ENCODE measurements at places on chromosomes 1 and 21.

DNA sequence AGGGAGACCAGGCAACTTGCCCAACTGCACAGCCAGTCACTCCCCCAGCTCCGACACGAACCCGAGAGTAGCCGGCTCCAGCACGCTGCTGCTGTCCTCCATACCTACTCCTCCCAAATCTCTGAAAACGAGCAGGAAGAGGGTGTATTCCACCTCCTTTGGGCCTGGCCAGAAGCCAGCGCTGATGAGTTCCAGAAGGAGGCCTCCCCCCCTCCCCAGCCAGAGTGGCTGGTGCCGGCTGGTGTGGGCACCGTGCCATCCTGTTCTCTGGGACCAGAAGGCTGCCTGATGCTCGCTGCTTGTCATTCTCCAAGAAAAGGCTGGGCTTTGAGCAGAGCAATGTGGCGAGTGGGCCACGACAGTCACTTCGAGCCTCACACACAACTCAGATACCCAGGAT, 22.2 kb downstream of the KCNN3 start:
- DNase-seq: no peak

- DNase-seq: no peak
These were observed 35.7 kb downstream of the NCF2 start for GRCh38 chr1:183554577-183554976.

DNA sequence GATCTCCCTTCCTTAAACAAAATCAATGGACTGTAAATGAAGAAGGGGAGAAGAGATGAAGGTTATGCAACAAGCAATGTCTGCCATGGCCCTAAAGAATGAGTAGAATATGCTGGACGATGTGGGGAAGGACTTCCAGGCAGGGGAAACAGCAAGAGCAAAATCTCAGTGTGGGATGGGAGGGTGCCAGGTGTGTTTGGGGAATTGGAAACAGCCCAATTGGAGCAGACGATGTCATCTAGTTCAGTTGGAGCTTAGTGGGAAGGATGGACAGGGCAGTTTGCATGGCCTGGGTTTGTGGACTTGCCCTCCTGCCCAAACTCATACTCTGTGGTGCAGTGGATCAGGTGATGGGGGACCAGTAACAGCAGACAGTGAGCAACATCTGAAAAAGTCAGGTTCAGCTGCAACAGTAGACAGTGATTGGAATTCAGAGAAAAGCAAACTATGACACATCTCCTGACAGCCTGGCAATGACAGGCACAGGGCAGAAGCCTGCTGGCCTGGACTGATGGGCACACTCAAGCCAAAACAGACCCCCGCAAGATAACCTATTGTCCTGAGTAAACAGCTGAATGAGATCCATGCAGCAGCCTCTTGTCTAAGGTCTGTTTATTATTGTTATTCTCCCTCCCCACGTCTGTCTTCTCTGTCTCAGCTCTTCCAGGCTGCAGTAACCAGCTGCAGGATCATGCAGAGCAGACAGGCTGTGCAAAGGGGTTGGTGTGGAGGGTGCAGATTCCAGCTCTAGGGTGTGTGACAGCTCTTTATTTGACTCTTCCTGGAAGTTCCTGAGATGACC, 50.5 kb upstream of the PRELP start:
- DNase-seq: no peak

DNA sequence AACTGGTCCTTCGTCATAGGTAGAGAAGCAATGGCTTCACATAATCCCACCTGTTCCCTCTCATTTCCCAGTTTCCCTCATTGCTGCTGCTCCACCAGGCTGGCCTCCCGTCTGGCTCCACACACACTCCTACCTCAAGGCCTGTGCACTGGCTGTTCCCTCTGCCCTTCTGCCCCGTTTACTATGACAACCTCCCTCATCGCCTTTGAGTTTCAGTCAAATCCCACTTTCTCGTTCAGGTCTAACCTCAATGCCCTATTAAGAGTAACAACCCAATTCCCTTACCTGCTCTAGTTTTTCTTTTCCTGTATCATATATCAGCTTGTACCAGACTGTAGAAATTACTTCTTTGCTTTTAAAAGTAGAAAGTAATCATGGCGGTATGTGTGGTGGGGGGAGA, 589.7 kb downstream of the SMYD3 start:
- DNase-seq: no peak

GRCh38 chr1:200628223-200628881, 7.8 kb upstream of the KIF14 start:
- peak; percentile 56 for DNase-seq

DNA sequence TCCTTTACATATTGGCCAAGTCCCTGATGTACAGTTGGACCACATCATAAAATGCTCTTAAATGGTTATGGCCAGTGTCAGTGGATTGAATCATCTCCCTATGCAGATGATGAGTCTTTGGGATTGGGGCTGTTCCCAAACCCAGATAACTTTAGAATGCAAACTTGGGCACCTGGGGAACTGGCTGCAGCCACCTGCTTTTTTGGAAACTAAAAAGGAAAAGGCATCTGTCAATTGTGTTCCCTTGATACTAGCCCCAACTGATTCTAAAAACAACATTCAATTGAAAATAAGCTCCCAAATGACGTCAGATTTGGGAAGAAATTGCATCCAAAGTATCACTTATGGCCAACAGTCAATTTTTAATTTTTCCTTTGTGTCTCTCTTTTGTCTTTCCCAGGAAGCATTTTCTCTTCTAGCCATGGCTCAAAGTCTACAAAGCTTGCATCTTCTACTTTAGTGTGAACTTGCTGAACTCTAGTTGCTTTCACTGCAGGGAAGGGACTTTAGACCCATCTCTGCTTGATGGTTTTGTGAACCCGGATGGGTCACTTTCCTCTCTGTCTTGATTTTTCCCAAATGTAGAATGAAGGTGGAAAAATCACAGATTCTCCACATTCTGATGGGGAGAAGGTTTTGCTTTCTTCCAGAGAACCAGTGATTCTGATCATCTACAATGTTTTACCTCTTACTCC, 402.3 kb upstream of the USP24 start:
- no peak for DNase-seq

DNA sequence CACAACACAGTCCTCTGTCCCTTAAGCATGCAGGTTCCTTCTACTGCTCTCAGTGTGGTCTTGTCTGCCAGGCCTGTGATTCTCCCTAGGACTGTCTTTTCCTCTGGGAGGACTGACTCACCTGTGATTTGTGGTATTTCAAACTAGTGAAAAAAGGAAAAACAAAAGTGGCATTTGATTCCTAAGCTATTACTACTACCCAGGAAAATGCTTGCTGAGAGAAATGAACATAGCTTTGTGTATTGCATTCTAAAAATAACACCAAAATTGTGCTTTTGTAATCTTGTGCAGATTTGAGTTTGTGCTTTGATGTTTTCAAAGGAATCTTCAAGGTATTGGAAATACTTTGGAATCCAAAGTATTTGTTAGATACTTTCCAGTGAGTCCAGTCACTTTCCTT, 57.0 kb downstream of the GPR161 start:
- no peak for DNase-seq

- no peak for DNase-seq
These were observed 42.6 kb upstream of the KLF17 start for GRCh38 chr1:44076066-44076465.

- peak; percentile 92 for DNase-seq
These were observed 2.6 kb downstream of the PRDM2 start for GRCh38 chr1:13702425-13703127.

- no peak for DNase-seq
These were observed 183.0 kb downstream of the BARHL2 start for GRCh38 chr1:90534116-90534515.

DNA sequence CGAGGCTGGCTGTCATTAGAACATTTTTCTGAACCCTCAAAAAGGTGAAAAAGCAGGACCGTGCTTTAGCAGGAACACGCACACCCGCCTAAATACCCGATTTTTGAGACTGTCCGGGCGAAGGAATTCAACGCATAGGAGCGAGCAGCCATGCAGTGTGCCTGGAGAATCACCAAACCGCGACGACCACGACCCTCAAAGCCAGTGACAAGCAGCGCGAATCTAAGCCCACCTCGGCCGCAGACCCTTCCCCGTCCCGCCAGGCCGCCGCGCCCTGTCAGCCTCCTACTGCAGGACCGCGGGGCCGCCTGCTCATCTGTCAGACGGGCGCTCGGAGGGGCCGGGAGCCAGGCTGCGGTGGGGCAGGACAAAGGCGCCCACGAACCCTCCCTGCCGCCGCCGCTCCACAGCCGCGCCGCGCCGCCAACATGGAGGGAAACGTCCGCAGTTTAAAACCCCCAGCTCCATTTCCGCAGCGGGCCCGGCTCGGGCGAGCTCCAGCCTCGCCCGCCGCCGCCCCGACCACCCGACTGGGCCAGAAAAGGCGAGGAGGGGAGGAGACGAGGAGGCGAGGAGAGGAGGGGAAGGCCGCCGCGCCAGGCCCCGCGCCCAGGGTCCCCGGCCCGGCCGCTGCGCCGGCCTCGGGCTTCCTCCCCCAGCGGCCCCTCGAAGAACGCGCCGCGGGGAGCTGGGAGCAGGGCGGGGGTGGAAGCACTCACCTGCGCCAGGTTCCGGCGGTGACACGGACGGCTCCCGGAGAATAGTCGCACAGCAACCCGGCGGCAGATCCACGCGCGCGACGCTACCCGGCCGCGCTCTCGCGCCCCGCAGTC, at the start of gene LBR:
Gene LBR, minus strand, starts transcription at position 804 of the 833 bp plus-strand sequence. CDS start 3,963 bp downstream, outside the sequence.
- DNase-seq: no peak

- no peak for DNase-seq
These were observed 4.8 kb upstream of the HEATR1 start for GRCh38 chr1:236608930-236609726.

- DNase-seq: no peak
These were observed 98.8 kb downstream of the ZNF644 start for GRCh38 chr1:90922996-90923395.

DNA sequence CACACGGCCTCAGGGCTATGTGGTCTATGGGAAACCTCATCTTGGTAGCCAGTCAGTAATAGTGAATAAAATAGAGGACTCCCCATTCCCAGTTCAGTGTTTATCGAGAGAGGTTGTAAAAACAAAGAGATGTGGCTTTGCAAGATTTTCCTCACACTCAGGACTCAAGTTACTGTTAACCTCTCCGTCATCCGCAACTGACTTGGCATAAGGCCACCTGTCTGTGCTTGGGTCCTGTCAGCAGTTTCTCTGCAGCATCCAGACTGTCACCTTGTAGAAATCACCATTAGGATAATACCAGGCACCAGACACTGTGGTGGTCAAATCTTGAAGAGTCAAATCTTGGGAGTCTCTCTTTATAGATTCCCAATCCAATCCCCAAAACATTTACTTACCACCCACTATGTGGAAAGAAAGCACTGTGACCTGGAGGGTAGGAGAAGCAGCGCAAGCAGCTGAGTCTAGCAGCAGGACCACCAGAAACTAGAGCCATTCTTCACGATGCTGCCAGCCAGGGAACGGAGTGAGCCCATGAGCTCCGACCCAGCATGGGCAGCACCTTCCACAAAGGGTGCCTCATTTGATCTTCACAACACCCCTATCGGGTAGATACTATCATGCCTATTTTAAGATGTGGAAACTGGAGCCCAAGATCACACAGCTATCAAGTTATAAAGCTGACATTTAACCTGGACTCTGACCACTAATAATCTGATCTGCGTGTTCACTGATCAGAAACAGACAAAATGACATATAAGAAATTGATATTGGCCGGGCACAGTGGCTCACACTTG, 5.6 kb upstream of the GPR25 start:
- DNase-seq: no peak

DNA sequence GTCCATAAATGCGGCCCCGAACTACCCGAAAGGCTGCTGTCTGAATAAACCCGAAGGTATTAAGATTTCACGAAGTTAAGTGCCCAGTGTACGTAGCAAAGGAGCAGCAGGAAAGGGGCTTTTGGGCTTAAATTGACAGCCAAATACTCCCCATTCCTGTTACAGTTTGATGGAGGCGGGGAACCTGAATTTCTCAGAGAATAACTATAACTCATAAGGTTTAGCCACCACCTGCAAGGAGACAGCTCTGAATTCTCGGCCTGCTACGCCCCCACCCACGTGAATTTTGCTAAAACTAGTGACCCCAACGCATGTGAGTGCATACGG, 5.2 kb downstream of the GFI1 start:
- no peak for DNase-seq

GRCh38 chr1:1782399-1783221, 4.3 kb upstream of the NADK start:
- no peak for DNase-seq

GRCh38 chr1:178034676-178035075, 59.2 kb upstream of the RASAL2 start:
- DNase-seq: no peak

DNA sequence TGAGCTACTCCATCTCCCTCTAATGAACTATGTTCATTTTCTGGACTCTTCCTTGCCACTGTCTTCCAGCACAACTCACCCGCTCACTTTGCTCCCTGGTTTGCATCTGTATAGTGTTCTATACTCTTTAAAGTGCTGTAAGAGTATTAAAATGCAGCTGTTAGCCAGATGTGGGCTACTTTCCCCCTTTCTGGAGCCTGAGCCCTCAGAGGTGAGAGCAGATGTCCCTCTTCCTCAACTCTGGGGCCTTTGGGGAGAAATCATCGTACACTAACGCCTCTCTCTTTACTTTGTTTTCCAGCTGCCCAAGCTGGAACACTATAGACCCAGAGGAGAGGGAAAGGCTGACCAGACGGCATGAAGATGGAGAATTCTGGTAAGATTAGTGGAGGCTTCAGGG, 39.4 kb downstream of the CAPN2 start:
- no peak for DNase-seq

GRCh38 chr1:114892194-114892918, 37.7 kb downstream of the SYCP1 start:
- DNase-seq: no peak

- no peak for DNase-seq
These were observed 132.1 kb downstream of the PRDM2 start for GRCh38 chr1:13832100-13832499.

DNA sequence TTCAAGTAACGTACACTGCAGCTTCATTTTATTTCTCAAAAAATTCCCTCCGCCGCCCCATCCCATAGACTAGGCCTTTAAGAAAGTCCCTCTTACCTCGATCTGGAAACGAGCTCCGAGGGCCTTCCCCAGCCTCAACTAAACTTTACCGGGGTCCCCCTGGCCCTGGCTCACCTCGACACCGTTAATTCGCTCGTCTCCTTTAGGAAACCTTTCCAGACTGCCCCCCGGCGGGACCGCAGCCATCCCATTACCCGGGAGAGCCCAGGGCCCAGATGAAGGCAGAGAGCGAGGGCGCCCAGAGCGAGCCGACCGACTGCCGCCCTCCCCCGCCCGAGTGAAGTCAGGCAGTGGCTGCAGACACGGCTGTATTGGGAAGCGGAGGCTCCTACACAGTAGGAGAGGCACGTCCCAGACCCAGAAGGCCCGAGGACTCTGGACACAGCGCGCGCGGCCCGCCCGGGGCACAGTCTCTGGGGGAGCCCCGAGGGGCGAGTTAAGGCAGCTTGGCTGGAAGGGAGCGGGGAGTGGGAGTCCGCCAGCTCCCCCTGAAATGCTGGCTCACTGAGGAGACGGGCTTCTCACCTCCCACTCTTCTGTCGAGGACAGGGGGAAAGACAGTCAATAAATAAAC, 14.6 kb downstream of the SEMA6C start:
- DNase-seq: no peak

GRCh38 chr1:170213596-170213995, 67.8 kb downstream of the NTMT2 start:
- DNase-seq: no peak
